ENCODE measurements at places on chromosomes 2 and 18.

- DNase-seq: no peak
These were observed 348.9 kb upstream of the DSEL start for GRCh38 chr18:67865400-67865799.

DNA sequence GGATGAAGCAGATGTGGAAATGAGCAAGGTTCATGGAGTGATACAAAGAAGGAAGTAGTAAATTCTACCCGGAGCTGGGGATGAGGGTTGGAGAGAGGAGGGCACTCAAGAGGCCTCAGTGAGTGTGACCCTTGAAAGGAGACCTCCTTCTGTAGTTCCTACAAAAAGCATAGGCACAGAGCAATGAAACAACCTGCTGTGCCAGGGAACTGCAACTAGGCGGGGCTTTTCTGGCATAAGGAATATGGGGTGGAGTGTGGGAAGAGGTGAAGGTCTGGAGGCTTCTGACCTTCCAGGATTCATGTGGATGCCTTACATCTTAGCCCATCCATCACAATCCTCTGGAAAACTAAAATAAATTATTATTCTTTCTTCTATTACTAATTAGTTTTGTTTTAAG lies 25.5 kb upstream of the PGAP1 start:
- no peak for DNase-seq

- DNase-seq: no peak
These were observed 150.8 kb downstream of the LDLRAD4 start for GRCh38 chr18:13369353-13369752.

DNA sequence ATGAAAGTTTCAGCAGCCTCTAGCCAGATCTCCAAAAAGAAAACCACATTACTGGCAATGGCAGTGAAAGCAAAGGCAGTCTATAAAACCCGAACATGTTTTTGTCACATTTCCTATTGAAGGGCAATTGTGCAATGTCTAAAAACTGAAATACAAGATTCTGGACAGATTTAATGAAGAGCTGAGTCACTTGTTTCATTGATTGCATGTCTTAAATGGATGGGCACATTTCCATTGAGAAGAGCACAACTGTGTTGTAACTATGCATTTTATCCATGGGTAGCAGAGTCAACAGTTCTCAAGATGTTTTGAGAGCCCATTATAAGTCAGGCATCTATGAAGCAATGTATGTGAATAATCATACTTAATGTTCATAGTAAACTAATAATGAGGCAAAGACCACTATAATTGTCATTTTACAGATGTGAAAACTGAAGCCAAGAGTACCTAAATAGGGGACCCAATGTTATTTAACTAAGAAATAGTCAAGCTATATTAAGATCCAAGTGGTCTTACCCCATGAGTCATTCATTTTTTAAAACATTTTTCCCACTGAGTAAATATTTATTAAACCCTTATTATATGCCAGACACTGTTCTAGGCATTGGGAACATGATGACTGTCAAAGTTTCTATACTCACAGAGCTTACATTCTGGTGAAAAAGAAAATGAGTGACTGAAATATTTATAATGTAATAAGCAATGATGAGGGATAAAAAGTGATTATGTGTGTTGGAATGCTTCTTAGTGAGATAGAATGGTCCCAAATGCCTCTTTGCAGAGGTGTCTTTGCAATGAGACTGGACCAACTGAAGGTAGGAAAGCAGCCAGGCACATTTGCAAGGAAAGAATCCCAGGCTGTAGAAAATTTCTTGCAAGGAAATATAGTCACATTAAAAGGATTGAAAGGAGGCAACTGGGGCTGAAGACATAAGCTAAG lies 818.9 kb upstream of the ACVR2A start:
- DNase-seq: no peak

- no peak for DNase-seq
These were observed 30.1 kb downstream of the TGIF1 start for GRCh38 chr18:3479978-3480509.

- no peak for DNase-seq
These were observed 7.0 kb upstream of the STK39 start for GRCh38 chr2:168254158-168254935.

- no peak for DNase-seq
These were observed 114.7 kb upstream of the CYP1B1 start for GRCh38 chr2:38190542-38191218.

DNA sequence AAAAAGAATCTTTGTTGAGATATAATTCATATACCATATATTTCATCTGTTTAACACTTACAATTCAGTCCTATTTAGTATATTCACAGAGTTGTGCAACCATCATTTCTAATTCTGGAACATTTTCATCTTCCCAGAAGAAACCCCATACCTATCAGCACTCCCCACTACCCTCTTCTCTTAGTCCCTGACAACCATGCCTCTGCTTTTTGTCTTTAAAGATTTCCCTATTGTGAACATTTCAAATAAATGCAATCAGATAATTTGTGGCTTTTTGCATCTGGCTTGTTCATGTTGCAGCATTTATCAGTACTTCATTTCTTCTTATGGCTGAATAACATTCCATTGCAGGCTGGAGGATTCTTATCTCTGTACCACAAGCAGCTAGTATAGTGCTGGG lies 305.9 kb upstream of the MEX3C start:
- no peak for DNase-seq

DNA sequence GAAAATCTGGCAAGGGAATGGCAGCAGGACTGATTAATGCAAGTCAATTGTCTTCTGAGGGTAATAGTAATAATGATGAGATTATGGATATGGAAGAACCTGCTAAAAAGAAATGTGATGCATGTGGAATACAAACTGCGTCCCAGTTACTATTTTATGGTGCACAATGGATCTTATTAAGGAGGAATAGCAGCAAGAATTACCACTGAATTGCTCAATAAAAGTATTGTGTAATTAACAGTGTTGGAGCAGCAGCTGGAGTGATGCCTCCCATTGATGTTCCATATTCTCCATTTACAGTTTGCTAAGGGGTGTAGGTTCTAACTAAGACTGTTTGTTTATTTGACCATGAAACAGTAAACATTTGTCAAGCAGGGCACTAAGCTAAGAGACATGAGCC lies 167.9 kb downstream of the HRH4 start:
- no peak for DNase-seq

GRCh38 chr2:237097326-237097910 lies 11.7 kb downstream of the COPS8 start:
- DNase-seq: no peak

- DNase-seq: no peak
These were observed 101.6 kb downstream of the LBH start for GRCh38 chr2:30332791-30333453.

DNA sequence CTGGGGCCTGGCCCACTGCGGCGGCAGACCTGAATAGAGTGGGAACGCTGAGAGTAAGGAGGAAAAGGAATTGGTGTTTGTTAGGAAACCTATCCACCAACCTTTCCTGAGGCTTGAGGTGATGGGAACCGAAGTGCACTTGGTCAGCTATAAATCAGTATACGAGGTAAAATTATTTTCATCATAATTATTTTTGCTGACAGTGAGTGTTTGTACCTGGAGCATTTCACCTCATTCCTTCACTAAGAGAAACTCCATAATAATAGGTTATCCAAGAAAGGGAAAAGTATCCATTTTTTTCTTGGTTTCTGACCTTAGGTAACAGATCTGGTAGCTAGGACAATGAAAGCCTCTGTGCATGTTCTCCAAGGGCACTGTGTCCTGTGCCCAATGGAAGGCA lies 138.6 kb upstream of the RGPD4 start:
- no peak for DNase-seq

- DNase-seq: no peak
These were observed at the start of gene SLC66A3 for GRCh38 chr2:11155381-11156035. SLC66A3 (plus strand) TSS chr2:11155467; CDS start chr2:11155547, 80 bp downstream.

DNA sequence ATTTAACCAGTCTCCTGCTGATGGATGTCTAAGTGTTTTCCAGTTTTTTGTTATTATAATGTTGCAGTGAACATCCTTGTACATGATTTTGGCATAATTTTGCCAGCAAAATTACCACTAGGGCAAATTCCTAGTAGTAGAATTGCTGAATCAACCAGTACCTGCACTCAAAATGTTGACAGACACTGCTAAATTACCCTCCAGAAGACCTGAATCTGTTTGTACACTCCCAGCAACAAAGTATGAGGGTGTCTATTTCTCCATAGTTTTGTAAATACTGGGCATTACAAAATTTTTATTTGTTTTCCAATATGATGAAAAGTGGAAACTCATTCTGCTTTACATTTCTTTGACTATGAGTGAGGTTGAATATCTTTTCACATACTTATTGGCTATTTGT lies 11.2 kb upstream of the MAT2A start:
- no peak for DNase-seq

GRCh38 chr2:233476063-233476410 lies 90.5 kb downstream of the USP40 start:
- no peak for DNase-seq

DNA sequence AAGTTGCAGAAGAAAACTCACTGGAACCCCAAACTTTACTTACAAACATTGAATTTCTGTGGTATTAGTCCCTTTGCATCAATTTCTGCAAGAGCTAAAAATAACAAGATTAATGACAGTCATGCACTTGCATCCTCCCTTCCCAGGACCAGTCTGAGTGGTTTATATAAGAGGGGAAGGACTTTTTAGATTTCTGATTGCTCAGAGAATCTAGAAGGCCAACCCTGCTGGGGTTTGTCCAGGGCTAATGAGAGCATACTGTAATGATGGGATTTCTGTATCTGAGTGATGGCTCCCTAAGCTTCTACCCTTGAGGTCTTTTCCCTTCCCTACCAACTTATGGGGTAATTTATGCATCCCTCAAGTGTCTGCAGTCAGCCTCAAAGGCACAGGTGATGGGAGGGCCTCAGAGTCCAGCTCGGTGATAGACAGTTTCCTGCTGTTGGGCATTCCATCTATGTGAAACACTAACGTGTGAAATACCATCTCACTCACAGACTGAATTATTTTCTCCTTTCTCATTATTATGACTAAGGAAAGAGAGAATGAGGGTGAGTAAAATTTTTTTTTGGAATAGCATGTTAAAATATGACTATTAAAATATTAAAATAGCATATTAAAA lies 556.3 kb downstream of the RIT2 start:
- no peak for DNase-seq

DNA sequence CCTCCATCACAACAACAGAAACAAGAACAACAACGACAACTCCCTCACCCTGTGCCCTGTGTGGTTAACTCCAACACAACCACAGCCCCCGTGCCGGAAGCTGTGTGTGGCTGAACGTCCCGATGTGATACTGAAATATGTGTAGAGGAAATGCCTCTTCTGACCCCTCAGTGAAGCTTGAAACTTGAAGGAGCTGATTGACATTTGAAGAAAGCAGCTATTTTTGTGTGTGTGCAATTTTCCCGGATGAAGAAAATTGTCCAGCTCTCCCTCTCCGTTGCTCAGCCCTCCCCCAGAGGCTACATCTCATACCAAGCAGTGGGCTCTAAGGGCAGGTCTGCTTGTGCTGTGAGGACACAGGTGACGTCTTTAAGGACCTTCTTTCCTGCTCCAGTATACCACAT lies 173.8 kb downstream of the ICOS start:
- peak; percentile 25 for DNase-seq

DNA sequence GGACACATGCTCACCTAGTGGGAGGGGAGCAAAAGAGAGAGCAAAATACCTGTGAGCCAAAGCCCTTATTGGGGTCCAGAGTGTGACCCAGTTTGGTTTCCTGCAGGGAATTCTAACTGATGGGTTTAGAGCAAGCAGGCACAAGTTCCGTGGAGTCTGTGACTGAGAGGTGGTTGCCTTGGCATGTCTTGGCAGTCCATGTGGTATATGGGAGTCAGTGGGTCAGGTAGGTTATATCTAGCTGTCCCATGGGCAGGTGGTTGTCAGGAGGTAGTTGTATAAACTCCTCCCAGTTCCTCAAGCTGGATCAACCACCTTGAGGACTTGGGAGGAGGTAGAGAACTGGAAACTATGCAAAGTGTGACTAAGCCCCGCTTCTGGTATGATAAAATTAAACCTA lies 452.8 kb upstream of the VWC2L start:
- DNase-seq: no peak

DNA sequence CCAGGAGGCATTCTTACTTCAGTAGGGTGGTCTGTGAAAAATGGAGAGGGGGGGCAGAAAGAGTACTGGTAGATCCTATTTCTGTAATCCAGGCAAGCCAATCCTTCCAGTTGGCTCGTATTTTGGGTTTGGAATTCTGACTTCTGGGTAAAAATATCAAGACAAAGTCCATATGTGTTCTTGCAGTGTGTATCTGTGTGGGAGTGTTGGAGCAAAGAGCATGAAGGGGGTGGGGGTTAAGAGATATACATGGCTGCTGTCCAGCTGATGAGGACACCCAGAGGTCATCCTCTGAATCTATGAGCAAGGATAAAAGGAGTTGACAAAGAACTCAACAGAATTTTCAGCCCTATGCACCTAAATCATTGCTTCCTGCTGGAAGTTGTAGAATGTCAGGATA lies 375.8 kb upstream of the PIK3C3 start:
- no peak for DNase-seq

DNA sequence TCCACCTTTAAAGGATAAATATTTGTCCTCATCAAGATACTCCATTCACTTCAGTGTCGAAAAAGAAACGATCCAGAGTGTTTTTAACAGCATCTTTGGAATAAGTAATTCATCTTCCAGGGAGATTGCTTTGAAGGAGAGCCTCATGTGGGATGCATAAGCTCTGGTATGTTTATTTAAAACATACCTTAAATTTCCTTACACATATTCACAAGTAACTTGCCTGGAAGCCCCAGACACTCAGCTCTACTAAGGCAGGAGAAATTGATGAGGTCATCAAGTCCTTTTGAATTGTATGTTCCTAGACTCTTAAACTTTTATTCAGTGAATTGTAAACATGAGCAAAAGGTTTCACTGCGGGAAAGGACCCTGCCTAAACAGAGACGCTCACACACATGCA lies 103.0 kb downstream of the CDK15 start:
- no peak for DNase-seq

- DNase-seq: no peak
These were observed at the start of gene PER2 for GRCh38 chr2:238287737-238288649. PER2 (minus strand) TSS chr2:238288610; CDS start chr2:238277936, 10,674 bp downstream.

DNA sequence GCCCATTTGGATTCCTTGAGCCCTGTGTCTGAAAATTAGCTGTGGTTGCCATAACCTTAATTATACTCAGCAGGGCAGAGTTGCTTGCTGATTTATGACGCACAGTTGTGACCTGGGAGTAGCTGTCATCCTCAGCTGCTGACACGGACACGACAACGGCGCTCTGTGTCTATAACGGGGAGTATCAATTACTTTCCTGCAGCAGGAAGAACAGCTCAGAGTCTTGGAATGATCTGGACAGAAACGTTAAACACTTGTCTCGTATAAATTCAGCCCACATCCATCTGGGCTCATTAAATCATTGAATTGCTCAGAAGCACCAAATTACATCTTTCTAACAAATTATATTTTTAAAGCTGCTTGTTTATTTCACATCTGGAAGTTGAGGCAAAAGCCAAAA lies 116.3 kb downstream of the SEPTIN10 start:
- DNase-seq: no peak

DNA sequence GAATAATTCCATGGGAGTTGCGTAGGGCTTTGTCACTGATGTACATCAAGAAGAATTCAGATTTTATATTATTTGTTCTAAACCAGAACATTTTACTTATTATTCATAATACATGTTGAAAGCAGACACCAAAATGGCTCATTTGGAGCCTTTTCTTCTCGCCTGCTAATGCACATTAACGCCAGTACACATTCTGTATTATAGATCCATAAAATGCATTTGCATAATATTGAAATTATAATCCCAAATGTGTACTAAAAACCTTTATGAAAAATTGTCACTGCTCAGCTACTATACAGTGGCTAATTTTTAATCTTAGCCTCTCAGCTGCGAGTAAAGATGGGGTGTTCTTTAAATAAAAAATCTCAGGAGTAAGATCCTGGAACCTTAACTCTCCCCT lies 452.2 kb upstream of the HNRNPA3 start:
- DNase-seq: no peak
